Right renal cortex interstitium (tissue), 3 donors: ENCODE measurements at places on chromosomes 11 and 22.

DNA sequence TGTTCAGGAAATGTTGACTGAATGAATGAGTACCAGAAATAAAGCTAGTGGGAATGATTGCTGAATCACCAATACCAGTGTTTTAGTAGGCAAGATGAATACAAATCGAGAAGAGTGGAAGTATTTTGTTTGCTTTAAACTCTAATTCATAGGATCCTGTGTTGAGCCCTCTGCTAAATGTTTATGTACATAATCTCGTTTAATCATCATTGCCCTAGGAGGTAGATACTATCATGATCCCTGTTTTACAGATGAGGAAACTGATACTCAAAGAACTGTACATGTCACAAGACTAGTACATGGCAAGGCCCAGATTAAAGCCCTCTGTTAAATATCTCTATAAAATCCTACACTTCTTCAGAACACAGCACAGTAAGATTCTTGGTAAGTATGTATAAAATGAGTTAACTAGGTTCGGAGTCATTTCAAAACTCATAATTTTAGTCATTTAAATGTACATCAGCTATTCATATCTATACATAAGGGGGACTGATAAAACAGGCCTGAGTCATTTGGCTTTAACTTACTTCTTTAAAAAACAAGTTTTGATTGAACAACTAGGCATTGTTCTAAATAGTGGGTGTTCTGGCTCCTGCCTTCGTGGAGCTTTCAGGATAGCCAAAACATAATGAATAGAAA lies 97.1 kb downstream of the EXT2 start:
- no peak for DNase-seq

DNA sequence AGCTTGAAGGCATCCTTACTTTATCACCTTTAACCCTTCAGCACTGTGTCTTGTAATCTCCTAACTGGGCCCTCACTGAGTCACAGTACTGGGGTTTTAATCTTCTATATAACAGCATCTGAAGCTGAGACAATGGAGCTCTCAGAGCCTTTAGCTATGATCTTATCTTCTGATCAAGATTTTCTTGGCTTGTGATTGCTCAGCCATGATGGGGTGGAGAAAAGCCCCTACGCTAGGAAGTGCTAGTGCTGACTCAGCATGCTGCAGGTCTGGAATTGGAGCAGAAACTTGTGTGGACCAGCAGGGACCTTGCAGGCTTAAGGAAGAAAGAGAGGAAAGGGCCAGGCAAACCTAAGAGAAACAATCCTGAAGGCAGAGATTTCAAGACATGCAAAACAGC lies 71.7 kb upstream of the EED start:
- DNase-seq: no peak

GRCh38 chr11:118820412-118821357 lies 29.7 kb upstream of the DDX6 start:
- no peak for DNase-seq

- DNase-seq: no peak
Observed at GRCh38 chr11:47599902-47600301, 5.7 kb upstream of the C1QTNF4 start.

DNA sequence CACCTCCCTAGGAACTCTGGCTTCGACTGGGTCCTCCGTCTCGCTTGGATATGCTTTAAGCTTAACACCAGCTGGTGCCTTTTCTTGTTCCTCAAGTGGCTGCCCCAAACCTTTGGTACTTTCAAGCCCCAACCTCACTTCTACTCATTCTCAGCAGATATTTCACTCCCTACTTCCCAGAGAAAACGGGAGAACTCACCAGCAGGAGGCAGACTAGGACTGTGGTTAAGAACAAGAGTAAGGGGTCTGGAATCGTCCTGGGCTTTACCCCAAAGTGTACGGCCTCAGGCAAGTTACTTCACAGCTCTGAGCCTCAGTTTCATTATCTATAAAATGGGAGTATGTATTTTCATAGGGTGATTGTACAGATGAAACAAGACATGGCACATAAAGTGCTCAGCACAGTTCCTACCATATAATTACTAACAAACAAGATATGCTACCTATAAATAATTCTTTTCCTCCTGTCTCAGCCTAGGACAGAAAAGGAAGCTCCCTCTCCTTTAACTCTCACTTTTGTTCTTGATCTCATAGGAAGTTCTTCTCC lies 37.8 kb downstream of the PAMR1 start:
- no peak for DNase-seq

DNA sequence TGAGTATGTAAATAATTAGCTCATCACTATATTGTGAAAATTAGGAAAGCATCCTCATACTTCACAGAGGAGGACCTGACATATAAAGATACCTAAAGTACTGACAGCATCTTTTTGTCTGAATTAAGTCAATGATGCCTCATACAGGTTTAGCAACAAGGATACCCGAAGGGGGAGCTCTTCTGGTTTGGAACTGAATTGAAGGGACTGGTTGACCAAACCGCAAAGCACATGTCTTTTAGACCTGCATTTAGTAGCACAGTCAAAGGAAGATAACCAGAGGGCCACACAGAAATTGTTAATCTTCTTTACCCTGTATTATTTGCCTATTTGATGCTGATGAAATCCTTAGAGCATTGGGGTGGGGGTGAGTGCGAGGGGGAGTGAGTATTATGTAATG lies 12.9 kb upstream of the WT1 start:
- DNase-seq: no peak

GRCh38 chr11:121715405-121715804 lies 262.6 kb upstream of the SORL1-AS1 start:
- DNase-seq: no peak

GRCh38 chr11:829176-829846 lies 1.6 kb downstream of the CRACR2B start:
- DNase-seq: no peak

DNA sequence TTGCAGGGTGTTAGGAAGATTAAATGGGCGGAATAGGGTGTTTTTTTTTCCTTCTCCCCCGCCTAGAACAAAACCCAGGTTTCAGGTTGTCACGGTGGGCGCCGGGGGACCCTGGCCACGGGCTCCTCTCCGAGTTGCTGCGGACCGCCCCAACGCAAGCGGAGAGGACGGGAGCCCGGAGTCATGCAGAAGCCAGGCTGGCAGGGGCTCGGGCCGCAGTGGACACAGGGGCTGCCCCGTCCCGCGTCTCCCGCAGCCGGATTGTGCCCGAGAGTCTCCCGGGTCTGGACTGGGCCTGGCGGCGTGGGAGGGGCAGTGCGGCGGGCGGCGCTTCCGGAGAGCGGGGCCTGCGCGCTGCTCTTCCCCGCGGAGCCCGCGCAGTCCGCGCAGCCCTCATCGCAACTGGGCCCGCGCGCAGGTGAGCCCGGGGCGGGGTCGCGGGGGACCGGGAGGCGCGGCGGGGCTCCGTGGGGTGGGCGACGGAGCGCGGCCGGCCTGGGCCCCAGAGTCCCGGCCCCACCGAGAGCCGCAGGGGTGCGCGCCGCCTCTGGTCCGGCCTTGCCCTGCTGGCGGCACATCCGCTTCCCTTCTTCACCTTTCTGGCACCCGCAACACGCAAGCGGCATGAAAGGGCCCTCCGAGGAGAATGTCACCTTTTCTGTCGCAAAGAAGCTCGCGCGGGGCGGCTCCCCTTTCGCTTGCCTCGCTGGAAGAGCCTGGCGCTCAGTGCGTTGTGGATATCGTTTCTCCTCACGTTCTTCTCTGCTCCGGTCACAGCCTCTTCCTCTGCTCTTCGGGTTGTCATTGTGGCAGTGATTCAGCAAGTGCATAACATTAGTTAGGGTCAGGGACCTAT lies at the start of gene TIRAP:
Gene TIRAP (plus strand): TSS at position 358 of the 856 bp plus-strand sequence. CDS start 7,802 bp downstream, outside the sequence.
- no peak for DNase-seq

DNA sequence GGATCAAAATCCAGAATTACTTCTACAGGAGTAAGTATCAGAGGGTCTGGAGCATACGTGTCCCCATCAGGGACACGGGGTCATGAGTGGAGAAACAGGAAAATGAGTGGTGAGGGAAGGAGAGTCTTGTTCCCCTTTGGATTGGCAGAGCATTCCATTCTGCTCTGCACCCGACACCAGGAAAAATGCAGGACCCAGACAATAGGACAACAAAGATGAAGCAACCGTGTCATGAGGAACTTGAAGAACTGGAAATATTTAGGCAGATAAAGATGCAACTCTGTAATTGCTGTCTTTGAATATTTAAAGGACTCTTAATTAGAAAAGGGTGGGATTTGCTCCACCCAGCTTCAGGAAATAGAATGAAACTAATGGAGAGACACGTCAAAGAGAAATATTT lies 89.0 kb upstream of the BLID start:
- DNase-seq: no peak

DNA sequence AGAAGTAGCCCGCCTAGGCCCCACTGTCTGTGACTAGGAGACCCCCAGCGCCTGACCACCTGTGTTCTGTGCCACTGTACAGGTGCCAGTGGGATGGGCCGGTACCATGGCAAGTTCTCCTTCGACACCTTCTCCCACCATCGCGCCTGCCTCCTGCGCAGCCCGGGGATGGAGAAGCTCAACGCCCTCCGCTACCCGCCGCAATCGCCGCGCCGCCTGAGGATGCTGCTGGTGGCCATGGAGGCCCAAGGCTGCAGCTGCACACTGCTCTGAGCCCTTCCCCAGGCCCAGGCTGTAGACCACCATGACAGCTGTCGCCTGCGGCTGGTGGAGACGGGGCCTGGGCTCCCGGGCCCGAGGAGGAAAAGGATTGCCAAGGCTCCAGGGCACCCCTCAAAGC lies 2.8 kb upstream of the NDUFS8 start:
- DNase-seq: no peak

- DNase-seq: no peak
Observed at GRCh38 chr11:109512680-109513079, 90.7 kb downstream of the C11orf87 start.

GRCh38 chr11:78019808-78020207 lies 3.3 kb downstream of the KCTD14 start:
- no peak for DNase-seq

DNA sequence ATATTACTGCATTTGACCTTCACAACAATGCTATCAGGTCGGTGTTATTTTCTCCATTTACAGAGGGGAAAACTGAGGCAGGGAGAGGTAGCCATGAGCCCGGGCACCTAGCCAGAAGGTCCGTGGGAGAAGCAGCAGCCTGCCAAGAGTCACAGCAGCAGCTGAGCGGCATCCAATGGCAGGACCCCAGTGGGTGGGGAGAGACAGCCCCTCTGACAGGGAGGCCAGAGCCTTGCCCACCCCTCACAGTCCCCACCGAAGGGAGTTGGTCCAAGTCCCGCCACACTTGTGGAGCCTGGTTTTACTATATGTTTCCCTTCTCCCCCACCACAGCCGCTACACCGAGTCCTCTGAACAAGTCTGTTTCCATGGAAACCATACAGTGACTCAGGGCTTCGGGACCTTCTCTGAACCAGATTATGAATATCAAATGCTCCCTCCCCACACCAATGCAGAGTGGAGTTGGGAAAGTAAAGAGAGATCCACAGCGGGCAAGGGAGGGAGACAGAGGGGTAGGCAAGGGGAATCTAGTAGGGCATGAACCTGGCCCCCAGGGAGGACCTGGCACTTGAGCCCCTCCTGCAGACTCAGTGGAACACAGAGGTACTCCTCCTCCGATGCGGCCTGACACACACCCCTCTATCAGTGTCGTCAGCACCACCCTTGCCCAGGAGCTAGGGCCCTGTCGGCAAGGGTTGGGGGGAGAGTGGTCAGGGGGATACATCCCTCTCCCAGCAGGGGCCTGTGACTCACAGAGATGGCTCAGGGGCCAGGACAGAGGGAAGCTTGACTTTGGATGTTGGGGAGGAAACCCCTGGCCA lies 2.5 kb downstream of the CHST1 start:
- DNase-seq: no peak

- no peak for DNase-seq
Observed at GRCh38 chr11:23502826-23503225, 642.6 kb upstream of the CCDC179 start.

GRCh38 chr11:78066471-78066870 lies 2.8 kb downstream of the THRSP start:
- no peak for DNase-seq

- DNase-seq: no peak
Observed at GRCh38 chr11:73265853-73266645, 6.1 kb upstream of the P2RY6 start.

DNA sequence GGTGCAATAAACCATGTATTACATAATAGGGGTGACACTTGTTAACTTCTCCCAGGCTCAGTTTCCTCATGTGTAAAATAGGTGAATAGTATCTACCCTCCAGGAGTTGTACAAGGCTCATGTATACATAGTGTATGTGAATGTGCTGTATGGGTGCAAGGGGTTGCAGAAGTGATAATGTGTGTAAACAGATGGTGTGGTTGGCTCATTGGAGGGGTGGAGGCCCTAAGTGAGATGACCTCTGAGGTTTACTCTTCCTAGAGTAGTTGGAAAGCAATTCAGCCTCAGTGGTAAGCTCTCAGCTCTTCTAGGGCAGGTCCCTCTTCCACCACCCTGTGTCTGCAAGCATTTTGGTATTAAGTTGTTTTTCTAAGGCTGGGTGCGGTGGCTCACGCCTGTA lies 102.4 kb downstream of the PTPRJ start:
- DNase-seq: no peak

DNA sequence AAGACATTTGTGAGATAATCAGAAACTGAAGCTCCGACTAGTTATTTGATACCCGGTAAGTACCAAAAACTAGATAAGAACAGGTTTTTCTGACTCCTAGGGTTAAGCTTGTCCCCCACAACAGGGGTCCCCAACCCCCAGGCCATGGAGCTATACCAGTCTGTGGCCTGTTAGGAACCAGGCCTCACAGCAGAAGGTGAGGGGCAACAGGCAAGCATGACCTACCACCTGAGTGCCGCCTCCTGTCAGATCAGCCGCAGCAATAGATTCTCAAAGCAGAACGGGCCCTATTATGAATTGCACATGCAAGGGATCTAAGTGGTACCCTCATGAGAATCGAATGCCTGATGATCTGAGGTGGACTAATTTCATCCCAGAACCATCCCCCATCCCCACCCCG lies 1.2 kb upstream of the MS4A10 start:
- no peak for DNase-seq

GRCh38 chr11:2314525-2315394 lies 12.9 kb downstream of the TSPAN32 start:
- DNase-seq: no peak

DNA sequence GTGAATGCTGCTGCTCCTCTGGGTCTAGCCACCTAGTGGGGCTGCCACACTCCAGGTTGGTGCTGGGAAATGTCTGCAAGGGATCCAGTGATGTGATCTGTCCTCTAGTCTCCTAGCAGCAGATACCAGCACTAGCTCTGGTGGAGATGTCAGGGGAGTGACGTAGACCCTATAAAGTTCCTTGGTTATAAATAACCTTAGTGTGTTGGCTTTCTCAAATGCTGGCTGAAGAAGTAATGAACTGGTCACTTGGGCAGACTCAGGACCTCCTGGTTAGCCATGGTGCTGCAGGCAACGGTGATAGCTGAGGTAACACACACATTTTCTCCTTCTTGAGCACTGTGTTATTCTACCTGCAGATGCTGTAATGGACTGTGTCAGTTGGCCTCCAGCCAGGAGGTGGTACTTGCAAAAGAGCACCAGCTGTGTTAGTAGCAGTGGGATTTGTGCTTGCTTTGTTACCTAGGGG lies 35.5 kb downstream of the BBOX1 start:
- no peak for DNase-seq

DNA sequence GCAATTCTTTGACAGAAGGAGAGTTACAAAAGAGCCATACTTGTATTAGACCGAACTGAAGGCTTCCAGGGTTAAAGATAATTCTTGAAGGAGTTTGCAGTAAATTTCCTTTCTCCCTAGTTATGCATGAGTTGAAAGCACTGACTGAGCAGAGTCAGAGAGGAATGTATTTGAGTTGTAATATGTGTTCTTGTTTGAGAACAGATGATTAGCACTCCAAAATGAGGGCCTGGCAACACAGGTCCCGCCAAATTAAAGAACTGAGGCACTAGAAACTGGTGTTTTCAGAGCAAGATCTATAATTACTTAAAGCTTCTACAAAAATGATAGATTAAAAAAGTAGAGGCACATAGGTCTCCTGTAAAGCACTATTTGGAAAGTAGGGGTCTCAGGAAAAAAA lies 970.4 kb downstream of the OPCML start:
- no peak for DNase-seq
